Activated T-cell treated with anti-CD3 and anti-CD28 coated beads for 1 hour (primary cell): ENCODE measurements at places on chromosomes 7 and 10.

GRCh38 chr7:116859323-116859722, 3.1 kb upstream of the CAPZA2 start:
- no peak for DNase-seq

- no peak for DNase-seq
Observed at GRCh38 chr7:27122077-27122910, 8.3 kb downstream of the HOXA4 start.

DNA sequence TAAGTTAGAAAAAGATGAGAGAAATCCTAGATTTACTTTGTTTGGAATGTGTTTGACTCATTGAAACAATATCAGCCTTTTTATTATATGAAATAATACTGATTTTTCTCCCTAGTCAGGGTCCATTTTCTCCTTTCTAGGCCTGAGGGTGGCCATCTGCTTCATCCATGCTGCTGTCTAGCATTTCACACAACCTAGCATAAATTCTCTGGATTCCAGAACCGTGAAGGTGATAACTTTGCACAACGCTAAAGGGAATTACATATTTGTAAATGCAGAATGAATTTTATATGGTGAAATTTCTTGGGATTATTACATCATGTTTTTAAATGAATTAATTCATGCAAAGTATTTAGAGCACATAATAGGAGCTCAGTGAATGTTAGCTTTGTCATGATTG, 505.1 kb downstream of the INHBA start:
- DNase-seq: no peak

GRCh38 chr10:24113901-24114300, 95.0 kb upstream of the KIAA1217 start:
- no peak for DNase-seq

DNA sequence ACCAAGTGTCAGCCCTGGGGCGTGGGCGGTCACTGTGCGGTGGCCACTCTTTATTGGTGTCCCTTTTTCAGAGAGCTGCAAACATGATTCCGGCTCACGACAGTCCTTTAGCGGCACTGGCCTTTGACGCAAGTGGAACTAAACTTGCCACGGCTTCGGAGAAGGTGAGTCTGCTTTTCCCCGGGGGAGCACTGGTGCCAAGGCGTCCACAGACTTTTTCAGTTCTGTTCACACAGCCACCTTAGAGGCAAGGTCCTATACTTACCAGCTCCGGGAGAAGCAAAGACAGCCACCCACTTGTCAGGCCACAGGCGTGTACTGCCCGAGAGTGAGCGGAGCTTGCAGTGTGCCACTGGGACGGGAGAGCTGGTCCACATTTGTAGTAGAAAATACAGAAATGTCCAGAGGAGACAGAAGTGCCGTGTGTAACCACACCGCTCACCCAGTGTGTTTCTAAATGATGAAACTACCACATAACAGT, 27.9 kb downstream of the WIPI2 start:
- no peak for DNase-seq

DNA sequence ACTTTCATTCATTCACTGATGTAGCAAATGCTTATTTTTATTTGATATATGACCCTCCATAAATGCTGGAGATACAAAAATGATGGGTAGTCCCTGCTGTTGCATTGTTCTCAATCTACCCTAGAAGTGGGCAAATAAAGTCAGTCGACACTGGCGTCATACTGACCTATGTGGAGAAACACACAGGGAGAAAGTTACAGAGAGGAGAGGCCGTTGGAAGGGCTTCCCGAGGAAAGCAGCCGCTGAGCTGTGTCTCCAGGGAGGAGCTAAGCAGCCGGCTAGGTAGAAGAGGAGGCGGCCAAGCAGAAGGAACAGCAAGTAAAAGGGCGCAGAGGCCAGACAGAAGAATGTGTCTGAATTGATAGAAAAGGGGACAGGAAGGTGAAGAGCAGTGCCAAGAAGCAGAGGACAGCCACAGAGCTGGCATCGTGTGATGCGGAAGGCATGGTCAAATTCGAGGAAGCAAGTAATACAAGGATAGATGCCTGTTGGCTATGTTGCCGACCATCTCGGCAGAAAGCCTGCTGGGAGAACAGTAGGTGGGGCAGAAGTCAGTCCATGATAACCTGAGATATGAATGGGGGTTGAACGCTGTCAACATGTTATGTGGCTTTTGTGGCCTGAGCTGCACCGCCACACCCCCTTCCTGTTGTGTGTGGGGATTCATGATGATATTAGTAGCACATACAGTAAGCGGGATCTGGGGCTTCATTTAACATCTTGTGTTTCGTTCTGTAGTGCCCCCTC, 25.9 kb downstream of the ST8SIA6 start:
- peak; percentile 49 for DNase-seq

GRCh38 chr10:126964190-126964589, 59.0 kb downstream of the DOCK1 start:
- no peak for DNase-seq

DNA sequence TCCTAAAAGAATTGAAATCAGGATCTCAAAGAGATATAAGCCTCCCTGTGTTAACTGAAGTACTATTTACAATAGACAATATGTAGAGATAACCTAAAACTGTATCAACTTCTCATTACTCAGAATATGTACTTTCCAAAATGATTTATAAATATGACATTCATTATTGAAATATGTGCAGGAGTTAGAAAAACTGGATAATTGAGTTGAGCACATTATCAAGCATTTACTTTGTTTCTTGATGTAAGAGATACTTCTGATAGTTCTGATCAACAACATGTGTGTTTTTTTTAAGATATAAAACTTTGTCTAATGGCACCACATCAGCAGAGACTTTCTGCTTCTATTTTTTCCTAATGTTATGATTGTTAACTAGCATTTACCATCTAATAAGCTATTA, 38.2 kb downstream of the HYAL4 start:
- DNase-seq: no peak

- DNase-seq: peak; percentile 8
Observed at GRCh38 chr10:70537398-70538194, 59.0 kb downstream of the PALD1 start.

- DNase-seq: no peak
Observed at GRCh38 chr10:112985690-112986543, 35.9 kb downstream of the TCF7L2 start.

DNA sequence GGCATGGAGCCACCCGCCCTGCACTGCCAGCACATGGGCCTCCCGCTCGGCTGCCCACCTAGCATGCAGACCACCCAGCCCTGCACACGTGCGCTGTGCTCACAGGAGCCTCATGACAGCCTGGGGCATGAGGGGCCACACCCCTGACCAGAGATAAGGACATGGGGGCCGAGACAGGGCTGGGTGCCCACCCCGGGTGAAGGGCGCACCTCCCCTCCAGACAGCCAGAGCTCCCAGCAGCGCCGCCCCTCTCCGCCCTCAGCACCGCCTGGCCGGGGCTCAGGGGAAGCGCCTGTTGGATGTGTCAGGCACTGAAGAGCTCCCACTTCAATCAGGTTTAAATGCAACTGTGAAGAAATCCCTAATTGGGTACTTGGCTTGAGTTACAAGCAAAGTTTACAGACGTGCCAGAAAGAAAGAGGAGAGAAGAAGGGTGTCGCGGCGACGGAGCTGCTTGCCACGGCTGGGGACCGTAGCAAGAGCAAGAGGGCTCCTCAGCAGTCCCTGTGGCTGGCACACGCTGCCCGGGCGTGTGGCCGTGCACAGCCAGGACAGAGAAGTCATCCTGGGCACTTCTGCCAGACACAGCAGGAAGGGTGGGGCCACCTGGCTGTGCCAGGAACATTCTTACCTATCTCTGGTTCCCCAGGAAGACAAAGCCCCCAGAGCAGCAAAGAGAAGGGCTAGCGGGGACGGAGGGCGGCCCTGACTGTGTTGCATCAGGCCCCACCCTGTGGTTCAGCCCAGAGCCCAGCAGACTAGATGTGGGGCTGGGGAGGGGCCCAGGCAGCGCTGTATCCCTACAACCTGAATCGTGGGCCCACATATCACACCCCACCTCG, 247.4 kb downstream of the ELFN1 start:
- no peak for DNase-seq

DNA sequence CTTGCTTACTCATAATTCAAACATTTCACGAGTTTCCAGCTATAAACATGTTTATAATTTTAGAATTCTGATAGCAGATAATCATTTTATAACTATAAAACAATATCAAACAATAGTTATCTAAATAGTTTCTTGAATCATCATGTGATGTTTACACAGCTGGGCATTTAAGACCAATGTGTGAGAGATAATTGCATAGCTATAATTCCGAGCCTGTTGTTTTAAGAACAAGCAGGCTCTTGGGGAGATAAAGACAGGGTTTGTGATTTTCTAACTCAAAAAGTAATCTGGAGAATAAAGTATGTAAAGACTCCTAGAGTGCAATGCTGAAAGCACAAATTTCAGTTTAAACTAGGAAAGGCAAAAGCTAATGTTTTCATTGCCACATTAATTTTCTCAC, 331.2 kb downstream of the LRRTM3 start:
- no peak for DNase-seq

DNA sequence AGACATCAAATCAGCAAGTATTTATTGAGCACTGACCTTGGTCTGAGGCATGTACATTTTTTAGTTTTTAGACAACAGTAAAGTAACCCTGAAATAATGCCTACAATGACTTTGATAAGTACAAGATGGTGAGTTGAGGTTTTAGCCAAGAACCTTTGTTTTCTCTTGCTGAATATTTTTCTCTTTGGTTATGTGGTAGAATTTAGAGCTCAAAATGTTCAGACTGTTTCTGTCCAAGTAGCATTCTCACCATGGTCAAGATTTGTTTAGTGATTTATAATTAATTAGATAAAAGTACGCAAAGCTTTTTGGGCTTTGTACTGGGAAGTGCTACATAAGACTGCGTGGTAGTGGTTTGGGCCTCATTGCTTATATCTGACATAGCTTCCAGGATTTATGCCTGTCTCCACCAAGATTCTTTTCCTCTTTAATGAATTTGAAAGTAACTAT, 102.4 kb downstream of the KAT6B start:
- DNase-seq: no peak

DNA sequence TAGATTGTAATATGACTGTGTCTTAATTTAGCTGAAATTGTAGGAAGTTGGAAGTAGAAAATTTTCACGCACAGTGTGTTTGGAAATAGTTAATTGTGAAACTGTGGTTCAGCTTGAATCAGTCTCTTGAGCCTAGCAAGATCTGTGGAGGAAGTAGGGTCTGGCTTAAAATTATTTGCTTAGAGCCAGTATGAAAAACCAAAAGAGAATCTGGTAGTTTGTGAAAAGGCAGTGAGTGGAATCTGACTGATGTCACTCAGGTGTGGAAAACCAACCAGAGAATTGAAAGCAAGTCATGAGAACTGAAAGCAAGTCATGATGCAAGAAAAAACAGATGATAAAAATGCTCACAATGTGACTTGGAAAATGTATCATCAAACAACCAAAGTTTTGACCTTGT, 11.5 kb downstream of the LIPJ start:
- DNase-seq: no peak

DNA sequence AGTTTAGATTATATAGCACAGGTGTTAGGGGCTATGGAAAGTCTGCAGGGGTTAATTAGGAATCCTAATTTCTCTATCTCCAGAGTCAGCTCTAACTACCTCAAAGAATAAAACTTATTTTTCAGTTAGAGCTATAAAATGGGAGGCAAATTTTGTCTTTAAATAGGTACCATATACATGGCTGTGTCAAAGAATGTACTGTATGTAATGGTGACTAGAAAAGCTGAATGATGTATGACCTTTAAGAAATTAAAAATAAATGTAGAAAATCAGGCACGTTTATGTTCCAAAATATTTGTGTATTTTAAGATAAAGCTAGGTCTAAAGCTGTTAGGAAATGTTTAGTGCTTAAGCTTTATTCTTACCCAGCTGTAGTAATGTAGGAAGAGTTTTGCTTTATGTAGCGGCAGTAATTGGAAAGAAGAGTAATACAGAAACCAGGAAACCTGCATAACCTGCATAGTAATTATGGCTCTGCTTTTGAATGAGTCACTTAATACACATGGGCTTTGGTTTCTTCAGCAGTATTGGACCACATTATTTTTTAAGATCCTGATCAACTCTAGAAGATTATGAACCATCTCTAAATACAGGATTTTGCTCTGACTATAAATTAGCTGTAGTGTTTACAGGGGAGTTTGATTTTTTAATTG, 85.0 kb downstream of the KMT2E start:
- DNase-seq: no peak

GRCh38 chr10:36885746-36886145, 239.7 kb upstream of the ANKRD30A start:
- DNase-seq: no peak

DNA sequence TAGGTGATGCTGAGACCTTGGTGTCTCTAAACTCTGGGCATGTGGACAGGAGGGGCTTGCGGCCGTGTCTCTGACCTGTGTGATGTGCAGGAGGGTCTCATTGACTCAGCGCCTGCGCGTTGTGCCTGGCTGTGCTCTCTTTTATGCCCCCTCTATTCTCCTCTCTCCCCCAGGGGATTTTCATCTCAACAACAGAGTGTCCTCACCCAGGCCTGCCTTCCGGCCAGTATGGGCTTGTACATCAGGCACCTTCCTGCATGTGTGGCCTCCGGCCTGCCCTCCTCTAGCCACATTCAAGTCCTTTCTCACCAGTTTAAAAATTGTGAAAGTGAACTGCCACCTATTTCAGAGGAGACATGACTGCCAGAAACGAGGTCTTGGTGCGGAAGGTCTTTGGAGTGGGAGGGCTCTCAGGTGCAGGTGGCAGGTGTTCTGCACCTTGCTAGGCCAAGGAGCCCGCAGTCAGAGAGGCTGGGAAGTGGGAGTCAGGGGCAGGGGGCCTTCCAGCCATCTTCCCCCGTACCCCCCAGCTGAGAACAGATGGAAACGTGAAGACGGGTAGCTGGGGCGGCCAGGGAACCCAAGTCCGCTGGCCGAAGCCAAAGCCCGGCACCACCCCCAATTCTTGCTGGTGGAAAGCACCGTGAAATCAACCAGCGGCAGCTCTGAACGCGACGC, 531 bp upstream of the INTS15 start:
- DNase-seq: no peak

- no peak for DNase-seq
Observed at GRCh38 chr10:87978166-87978565, 114.7 kb downstream of the PTEN start.

DNA sequence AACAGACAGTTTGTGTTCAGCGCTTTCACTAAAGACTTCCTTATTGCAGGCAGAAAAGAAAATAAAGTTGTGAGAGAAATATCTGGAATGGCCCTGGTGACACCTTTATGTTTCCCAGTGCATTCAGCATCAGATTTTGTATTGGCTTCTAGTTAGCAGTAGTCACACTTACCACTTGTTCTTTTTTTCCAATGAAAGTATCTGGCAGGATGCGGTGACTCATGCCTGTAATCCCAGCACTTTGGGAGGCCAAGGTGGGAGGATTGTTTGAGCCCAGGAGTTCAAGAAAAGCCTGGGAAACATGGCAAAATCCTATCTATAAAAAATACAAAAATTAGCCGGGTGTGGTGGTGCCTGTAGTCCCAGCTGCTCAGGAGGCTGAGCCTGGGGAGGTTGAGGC, 649.6 kb downstream of the LRMDA start:
- DNase-seq: no peak

DNA sequence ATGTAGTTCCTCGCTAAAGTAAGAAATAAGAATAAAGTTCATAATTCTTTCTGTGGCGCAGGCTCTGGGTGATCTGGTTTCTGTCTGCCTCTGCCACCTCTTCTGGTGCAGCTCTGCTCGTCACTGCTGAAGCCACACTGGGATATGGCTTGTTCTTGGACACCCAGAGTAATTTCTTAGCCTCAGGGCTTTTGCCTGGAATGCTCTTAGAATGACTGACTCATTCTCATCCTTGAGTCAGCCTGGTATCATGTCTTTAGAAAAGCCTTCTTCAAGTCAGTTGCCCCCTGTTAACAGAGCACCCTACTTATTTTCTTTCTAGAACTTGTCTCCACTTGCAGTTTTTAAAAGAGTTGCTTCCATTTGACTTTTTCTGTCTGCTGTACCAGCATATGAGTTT, 2.0 kb downstream of the ZSCAN25 start:
- DNase-seq: no peak

- no peak for DNase-seq
Observed at GRCh38 chr7:47743965-47744591, 162.2 kb upstream of the TNS3 start.
